CD8-positive, alpha-beta memory T cell (primary cell): ENCODE measurements at places on chromosomes 2 and 18.

GRCh38 chr2:239311132-239312040 lies 89.4 kb downstream of the HDAC4 start:
- DNase-seq, result no peak

- no peak for DNase-seq
Observed at GRCh38 chr2:197782126-197782525, 3.0 kb downstream of the BOLL start.

DNA sequence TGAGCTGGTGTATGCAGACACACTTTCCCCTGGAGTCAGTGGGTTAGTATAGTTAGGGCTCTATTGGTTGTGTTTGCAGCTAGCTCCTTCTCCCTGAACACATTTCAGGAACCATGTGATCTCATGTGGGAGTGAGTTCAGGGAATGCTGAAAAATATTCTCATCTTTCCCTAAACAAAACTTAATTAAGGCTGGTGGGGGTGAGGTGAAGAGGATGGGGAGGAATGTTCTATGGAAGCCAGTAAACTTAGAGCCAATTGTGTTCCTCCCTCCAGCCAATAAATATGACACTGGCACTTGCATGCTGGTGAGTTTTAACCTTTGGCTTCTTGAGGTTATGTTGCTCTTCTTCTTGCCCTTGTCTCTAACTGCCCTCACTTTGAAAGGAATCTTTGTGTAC lies 952 bp downstream of the MGAT5 start:
- DNase-seq, result no peak

GRCh38 chr2:13109516-13109915 lies 392.8 kb downstream of the TRIB2 start:
- DNase-seq, result no peak

GRCh38 chr2:182667315-182667695 lies 48.8 kb upstream of the DNAJC10 start:
- no peak for DNase-seq

GRCh38 chr2:133941666-133942065 lies 312.2 kb upstream of the MGAT5 start:
- DNase-seq, result no peak
